COR-L47 (cell line): ENCODE measurements at places on chromosomes 7 and 10.
A peak's percentile ranks its signal among the peaks of the same experiment; 100 is the strongest.

DNA sequence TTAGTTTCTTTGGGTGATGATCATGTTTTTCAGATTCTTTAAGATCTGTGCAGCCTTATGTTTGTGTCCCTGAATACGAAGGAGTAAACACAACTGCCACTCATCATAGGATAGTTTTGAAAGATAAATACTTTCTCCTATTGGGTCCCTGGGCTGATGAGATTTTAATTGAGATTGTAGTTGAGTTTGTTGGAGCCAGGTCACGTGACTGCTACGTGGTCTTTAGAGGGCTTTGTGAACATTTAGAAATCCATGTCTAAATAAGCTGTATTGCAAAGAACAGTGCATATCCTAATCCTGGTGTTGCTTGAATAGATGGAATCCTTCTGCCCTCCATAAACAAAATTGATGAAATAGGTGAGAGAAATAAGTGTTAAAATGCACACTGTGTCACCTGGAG lies 17.4 kb upstream of the ZNF716 start:
- DNase-seq: no peak

- peak; percentile 47 for DNase-seq
These were observed 10.5 kb upstream of the ANKRD61 start for GRCh38 chr7:6020371-6021286.

DNA sequence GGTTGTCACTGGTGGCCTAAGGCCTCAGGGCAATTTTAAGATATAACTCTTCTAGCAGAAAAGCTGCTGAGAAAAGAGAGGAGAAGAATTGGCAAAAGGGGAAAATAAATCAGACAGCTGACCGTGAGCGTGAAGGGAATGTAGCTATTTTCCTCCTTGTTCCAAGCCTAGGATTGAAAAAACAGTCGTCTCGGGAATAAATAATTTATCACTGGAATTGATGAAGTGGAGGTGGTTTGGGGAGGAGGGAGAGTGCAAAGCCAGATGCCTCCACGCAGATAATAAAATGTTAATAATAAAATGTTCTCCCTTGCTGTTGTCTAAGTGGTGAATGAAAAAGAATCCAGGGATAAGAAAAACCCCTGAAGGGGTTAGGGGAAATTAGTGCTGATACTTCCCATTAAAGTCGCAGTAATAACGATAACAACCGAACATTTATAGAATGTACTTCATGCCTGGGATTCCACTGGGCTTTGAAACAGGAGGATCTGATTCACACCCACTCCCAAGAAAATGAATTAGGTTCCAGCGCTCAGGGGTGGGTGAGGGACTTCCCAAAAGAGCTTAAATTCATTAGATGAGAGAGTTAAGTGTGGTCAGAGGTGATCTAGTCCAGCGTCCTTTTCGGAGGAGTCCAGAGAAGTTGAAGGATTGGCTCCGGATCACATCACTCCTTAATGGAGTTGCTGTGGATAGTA lies 27.3 kb downstream of the BAMBI start:
- no peak for DNase-seq

- DNase-seq: no peak
These were observed 593.8 kb upstream of the ANKRD30A start for GRCh38 chr10:36531621-36532020.

DNA sequence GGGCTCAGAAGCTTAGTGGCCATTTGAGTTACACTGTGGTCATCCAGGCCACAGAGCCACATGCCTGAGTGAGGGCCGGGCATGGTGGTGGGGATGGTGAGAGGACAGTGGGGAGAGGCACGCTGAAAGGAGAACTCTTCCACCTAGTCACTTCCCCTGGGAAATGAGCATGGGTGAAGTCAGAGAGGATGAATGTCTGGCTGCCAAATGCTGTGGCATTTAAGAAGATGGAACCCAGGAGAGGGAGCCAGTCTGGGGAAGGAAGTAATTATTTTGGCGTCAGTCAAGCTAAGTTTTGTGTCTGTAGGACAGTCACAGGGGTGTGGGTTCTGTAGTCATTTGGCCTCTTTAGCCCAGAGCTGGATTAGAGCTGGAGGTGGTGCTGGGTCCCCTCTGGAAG lies 86.0 kb upstream of the PODXL start:
- no peak for DNase-seq

DNA sequence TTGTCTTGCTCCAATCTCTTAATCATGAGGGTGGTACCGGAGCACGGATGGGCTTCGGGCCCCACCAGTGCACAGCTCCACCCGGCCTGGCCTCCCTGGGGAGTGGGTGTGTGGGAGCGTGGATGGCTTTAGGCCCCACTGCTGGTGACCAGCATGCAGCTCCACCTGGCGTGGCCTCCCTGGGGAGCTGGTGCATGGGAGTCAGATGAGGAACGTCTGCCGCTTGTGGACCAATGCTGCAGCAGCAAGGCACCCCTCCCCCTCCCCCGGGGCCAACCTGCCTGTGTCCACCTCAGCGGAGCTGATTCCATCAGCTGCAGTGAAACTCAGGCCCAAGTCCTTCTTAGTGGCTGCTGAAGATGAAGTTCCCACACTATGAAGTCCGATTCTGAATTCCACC lies 511.4 kb downstream of the PTPRN2 start:
- DNase-seq: no peak

- no peak for DNase-seq
These were observed 743 bp downstream of the ADAP1 start for GRCh38 chr7:953547-954327.

DNA sequence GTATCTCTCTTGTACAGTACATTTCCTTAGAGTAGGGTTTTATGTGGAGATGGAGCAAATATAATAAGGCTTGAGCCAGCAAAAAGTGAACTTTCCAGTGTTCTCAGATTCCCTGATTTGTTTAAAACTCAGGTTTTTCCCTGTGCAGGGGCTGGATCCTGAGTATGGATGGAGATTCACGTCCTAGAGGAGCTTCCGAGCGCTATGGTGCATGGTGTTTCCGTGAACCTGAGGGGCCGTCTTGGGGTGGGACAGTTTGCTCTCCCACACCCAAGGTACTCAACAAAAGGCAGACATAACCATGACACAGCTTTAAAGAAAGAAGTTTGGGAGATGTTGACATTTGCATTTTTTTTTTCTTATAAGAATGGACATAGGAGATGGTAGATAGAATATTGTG lies 122.5 kb downstream of the SEC23IP start:
- no peak for DNase-seq

- DNase-seq: no peak
These were observed 6.0 kb downstream of the CYREN start for GRCh38 chr7:135164357-135165061.

DNA sequence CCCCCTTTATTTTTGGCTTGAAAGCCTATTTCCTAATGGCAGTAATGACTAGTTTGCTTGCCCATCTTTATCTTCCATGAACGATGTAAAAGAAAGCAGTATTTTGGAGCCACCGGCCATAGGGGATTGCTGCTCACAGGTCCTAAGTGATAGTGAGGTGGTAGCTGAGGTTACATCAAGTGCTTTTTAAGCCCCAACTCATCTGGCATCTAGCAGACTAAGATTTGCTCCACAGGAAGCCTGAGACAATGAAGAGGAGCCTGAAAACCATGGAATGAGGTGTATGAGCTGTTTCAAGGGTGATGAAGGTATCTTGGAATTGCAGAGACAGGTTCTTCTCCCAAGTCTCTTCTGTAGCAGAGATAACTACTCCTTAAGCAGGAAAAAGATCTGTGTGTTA lies 496.3 kb downstream of the XPNPEP1 start:
- no peak for DNase-seq

DNA sequence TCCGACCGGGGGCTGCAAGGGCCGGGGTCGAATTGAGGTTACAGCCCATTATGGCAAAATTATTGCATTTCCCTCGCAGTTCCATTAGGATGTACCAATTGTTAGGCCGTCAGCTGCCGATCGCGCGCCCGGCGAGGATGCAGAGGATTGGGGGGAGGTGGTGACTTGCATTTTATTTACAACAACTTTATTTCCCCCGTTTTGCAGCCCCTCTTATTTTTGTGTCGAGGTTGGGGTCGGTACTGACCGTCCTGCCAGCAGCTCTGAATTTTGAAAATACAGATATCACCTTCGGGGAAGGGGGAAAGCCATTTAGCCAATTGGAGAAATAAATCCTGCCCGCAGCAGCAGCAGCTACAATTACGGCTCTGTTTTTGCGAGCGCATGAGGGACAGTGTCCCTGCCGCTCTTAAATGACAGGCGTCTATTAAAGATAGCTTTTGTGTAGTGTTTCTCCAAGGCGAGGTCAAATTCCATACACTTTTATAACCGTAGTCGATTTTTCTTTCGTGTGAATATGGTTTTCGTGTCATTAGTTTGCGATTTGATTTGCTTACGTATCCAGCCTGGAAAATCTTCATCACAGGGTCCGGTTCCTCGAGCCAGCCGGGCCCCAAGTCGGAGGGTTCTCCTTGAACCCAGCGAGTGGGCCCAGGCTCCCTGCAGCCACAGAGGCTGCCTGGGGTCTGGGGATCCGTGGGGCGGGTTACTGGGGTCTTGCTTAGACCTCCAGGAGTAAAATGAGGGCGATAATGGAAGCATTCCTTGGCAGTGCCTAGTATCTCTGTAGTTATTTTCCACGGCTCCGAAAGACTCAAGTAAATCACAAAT lies 684 bp upstream of the HOXA5 start:
- DNase-seq: no peak

DNA sequence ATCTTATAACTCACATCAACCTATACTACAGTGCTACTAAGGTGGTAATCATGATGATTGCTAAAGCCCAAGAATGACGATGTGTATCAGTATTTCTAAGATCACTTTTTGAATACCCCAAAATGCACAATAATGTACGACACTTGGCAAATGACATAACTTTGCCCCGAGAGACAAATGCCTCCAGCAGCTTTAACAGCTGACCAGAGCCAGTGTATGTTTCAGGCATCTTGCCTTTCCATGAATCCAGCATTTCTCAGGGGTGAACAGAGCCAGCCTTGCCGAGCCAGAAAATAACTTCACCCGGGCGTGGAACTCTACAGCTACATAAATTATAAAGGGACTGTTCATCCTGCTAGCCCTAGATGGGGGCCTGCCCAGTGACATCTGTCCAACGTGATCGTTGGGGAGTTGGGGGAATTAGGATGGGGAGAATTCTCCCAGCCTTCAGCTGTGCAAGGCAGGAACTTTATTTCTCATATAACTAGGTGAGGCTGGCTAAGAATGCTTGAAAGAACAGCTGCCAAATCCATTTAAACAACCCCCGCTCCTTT lies 1.8 kb downstream of the IGFBP3 start:
- no peak for DNase-seq

DNA sequence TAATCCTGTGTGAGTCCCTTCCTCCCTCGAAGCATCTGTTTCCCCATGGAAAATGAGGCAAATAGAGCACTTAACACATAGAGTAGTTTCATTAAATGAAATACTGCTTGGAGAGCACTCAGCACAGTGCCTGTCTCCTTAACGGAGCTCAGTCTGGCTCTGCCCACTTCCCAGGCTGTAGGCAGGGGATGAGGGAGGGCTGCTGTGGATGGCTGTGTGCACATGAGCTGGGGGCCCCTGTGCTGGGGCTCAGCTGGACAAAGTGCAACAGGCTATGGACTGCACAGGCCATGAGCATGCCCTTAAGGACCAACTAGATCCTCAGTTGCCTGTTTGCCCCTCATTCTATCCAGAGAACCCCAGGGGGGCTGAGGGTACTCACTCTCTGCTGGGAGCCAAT lies 14.5 kb downstream of the ZCCHC24 start:
- DNase-seq: no peak

DNA sequence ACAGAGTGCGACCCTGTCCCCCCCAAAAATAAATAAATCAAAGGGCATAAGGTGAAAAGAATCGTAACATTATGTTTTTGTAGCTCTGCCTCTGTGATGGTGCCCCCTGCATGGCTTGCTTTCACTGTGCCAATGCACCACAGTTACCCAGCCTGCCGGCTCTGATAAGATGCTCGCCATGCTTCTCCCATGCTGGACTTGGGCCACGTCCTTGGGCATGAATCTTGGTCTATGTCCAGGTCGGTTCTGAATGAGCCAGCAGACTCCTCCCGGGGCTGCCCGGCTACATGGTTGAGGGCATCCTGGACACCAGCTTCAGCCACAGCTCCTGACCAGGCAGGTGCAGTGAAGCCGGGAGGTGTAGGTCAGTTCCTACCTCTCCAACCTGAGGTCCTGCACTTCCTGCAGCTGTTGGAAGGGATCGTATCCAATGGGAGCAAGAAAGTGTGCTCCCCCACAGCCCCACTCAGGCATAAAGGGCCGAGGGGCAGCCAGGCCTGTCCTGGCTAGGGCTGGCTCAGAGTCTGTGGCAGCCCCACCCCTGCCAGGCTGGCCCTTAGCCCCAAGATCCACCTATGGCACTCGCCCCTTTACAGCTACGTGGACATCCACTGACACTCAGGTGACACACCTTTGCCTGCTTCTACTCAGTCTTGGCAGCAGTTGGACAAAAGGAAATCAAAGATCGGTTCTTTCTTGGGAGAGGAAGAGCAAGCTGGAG lies 34.1 kb downstream of the CHST3 start:
- DNase-seq: no peak

DNA sequence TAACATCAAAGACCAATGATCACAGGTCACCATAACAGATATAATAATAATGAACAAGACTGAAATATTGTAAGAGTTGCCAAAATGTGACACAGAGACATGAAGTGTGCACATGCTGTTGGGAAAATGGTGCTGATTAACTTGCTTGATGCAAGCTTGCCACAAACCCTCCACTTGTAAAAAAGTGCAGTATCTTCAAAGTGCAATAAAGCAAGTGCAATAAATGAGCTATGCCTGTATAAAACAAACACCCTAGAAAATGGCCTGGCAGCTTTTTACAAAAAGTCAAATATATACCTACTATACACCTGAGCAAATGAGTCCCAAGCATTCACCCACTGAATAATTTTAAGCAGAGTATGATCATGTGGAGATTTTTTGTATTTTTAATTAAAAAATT lies 9.7 kb upstream of the CCDC7 start:
- DNase-seq: no peak

DNA sequence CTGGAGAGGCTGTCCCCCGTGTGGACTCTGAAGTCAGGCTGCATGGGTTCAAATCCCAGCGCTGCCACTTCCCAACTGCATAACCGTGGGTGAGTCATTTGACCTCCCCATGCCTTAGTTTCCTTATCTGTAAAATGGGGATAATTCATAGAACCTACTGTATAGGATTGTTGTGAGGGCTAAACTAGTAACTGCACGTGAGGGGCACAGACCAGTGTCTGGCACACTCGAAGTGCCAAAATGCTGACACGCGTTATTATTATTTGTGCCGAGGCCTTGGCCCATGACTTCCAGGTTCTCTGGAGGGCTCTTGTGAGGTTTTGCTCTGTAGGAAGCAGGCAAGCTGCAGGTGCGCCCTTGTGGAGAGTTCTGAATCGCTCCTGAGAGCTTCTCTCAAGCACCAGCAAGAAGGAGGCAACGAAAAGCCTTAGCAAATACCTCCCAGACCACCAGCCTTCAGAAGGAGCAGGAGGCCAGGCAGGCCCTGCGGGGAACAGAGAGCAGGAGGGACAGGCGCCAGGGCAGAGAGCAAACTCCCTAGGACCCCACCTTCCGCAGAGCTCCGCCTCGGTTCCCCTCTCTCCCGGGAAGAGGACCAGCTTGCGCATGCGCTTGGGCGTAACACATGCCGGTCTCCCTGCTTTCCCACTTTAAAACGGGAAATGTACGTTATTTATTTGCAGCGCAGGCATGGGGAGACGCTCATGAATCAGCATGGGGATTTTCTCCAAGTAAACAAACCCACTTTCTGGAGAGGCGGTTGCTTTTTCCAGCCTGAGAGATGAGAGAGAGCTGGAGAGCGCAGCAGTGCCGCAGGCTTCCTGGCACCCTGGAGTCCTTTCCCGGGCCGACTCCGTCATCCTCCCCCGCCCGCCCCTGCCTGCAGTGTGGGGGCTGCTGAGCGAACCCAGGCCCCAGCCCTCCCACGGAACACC lies 39.6 kb downstream of the SORCS3 start:
- no peak for DNase-seq
